Common myeloid progenitor, CD34-positive (primary cell): ENCODE measurements at places on chromosomes 13 and 19.

DNA sequence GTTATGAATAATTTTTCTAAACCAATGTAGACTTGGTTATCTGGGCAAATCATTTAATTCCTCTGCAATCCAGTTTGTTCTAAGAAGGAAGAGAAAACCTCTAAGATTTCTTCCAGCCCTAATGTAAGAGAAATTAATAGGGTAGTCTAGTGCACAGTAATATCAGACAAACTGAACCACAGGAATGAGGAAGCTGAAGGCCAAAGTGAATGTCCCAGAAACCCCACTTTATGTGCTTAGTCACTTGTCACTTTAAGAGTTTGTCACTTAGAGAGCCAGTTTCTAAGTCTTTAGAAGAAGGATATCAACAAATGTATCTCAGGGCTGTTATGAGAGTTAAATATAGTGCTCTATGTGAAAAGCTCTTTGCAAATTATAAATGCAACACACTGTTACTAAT lies 750.6 kb downstream of the DIAPH3 start:
- peak; percentile 39 for DNase-seq

DNA sequence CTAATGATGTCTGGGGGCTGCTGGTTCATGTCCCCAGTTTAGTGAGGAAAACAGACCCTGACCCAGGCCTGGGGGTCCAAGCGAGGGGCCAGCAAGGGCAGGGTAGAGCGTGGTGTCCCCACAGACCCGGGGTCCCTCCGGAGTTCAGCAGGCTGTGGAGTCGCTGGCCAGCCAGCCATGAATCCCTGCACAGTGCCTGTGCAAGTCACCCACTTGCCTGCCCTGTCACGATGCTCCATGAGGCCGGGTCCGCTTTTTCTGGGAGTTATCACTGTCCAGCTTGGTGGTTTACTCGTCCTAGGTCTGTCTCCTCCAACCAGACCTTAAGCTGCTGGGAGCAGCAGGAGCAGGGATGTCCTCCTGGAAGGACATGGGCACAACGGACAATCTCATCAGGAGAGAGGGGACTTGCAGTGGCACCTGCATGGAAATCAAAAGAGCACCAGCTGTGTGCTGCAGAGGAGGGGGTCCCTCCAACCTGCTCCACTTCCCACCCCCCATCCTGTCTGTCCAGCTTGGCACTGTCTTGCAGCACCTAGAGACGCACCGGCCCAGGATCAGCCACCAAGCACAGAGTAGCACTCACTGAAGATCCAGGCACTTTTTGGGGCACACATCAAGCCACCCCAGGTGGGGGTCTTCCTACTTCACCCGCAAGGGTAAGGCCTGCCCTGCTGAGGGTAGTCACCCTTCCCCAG lies 121.8 kb downstream of the URI1 start:
- no peak for DNase-seq

GRCh38 chr19:49094505-49095482 lies 9.5 kb downstream of the SNRNP70 start:
- DNase-seq = no peak

DNA sequence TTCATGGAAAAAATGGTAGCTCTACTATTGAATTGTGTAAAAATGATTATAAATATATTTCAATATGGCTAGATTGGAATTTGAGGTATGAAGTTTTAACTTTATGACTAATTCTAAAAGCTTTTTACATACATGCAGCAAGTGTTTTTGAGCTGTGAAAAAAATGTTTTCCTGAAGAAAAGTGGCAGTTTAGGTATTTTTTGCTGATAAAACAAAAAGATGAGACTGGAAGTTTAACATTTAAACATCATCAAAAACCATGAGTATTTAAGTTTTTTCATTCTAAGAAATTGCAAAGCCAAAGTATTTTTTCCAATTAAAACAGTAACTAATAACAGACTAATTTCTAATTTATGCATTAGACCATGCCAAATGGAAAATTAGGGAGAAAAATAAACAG lies 751.1 kb downstream of the FGF9 start:
- DNase-seq = no peak

DNA sequence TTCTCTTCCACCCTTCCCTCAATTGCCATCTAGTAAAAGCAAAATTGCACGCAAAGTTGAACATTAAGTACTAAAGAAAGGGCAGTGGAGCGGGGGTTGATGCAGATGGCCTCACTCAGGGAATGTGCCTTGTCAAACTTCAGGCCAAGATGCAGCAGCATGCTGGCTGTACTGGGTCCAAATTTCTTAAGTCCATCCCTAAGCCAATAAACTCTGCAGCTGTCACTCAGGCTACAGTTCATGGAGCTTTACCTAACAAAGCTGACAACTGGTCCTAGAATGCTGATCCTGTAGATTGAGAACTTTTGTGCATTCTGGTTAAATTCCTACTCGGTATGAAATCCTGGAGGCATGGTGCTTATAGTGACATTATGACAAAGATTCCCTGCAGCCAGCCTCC lies 88.4 kb downstream of the FOXO1 start:
- no peak for DNase-seq

DNA sequence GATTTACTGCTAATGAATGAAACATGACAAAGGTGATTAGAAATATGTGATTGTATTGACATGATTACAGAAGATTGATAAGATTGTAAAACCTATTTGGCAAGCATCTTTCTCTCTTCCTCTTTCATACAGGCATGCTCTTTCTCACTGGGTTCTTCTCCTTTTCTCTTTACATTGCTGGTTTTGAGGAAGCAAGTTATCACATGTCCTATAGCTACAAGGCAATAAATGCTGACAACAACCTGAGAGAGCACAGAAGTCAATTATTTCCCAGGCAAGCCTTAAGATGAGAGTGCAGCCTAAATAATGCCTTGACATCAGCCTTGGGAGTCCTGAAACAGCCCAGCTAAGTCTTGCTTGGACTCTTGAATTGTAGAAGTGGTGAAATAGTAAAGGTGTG lies 875.0 kb downstream of the SLITRK1 start:
- peak; percentile 74 for DNase-seq

DNA sequence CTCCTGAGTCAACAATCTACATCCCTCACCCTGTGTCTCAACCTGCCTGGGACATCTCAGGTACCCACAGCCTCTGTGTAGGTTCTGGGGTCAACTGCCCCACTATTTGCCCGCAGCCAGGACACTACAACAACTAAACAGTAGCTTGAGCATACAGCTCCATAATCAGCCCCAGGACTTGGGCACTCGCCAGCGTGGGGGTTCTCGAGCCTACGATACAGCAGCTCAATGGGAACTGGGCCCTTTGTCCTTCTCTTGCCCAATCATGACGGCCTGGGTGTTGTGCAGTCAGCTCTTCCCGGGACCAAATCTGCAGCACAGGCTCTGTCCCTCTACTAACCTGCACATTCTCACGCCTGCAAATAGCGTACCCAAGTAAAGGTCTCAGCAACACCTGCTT lies 1.3 kb downstream of the ZNF180 start:
- DNase-seq = no peak

DNA sequence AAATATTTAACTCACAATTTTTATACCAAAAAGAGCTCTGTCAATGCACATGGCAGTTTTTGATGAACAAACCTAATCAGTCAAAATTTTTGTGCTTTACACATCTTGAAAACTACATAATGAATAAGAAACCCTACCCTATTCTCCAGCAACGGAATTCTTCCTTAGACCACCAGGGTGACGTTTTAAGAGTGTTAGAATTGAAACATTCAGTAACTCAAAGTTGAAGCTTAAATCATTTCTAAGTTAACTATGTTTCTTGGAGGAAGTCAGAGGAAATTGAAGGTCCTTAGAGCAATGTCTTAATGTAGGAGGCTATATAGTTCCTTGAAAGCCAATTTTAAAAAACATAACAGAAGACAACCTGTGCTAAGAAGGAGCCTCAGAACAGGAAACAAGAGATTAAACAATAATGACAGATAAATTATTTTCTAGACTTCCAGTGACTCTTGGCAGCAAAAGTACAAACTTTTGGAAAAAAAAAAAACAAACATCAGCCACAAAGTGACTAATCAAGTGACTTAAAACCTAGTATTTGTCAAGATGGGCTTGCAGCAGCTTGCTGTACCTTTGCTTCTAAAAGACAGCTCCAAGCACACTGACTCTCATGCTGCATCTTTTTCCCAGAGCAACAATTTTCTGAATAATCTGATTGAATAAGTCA lies 6.2 kb downstream of the SPRY2 start:
- peak; percentile 33 for DNase-seq

GRCh38 chr19:49666120-49666444 lies 349 bp downstream of the BCL2L12 start:
- no peak for DNase-seq

GRCh38 chr19:5572556-5573286 lies 5.0 kb upstream of the TINCR start:
- no peak for DNase-seq

- DNase-seq = no peak
Measured at GRCh38 chr19:50898018-50898417, 13.2 kb downstream of the KLK4 start.

DNA sequence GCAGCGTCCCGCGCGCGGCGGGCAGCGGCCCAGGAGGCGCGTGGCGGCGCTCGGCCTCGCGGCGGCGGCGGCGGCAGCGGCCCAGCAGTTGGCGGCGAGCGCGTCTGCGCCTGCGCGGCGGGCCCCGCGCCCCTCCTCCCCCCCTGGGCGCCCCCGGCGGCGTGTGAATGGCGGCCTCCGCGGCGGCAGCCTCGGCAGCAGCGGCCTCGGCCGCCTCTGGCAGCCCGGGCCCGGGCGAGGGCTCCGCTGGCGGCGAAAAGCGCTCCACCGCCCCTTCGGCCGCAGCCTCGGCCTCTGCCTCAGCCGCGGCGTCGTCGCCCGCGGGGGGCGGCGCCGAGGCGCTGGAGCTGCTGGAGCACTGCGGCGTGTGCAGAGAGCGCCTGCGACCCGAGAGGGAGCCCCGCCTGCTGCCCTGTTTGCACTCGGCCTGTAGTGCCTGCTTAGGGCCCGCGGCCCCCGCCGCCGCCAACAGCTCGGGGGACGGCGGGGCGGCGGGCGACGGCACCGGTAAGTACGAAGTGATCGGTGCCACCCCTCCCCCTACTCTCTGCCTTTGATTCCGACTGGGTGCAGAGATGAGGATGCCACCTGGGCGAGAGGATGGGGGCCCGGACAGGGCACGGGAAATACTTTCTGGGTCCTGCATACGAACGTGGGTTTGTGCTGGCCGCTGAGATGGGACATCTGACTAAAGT lies 874 bp downstream of the TRIM28 start:
- DNase-seq = no peak

DNA sequence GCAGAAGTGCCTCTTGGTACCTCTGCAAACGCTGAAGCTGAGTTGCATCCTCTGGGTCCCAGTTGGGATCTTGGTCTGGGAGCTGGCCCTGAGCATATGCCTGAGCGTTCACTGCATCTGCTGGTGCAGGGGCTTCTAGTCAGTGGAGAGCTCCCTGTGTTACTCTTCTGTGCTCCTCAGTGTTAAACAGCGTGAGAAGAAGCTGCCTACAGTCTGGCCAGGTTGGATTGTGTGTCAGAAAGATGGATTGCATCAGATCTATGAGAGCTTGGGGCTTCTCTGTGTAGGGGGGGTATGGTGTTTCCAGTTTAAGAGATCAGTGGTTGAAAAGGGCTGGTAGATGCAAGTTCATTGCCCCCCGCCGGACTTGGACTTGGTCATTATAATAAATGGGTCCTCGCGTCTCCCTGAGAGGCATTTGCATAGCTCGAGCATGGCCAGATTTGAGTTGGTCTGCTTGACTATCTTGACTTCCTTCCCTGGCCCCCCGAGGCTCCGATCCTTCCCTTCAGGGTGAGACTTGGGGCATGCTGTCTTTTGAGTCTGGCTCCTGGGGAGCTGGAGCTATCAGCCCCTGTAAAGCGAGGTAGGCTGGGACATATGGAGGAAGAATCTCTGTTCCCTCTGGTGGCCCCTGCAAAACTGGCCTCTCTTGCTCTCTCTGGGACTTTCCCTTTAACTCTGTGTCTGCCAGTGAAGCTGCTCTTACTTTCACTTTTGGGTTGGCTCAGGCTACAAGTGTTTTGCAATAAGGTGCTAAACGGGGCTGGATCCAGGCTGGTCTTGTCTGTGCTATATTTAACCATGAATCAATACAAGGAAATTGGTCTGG lies 52.9 kb downstream of the OR10H4 start:
- DNase-seq = peak; percentile 61

GRCh38 chr13:23934520-23934919 lies 37.2 kb upstream of the C1QTNF9B start:
- DNase-seq = no peak

DNA sequence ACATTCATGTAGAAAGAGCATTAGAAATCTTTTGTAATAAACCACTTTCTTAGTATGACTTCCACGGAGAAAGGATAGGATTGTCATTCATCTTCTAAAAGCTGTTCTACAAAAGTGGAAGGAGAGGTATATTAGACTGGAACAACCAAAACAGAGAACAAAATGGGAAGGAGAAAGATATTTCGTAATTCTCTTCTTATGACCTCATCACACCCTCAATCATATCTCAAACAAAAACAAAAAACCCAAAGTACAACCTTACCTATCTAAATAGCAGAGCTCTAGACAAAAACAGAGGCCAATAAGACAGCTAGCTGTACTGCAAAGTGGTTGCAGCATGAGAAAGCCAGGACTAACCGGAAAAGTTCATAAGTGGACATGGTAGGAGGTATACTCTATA lies 46.3 kb downstream of the DACH1 start:
- no peak for DNase-seq

- DNase-seq = peak; percentile 84
Measured at GRCh38 chr19:3284759-3285646, 60.5 kb downstream of the CELF5 start.

DNA sequence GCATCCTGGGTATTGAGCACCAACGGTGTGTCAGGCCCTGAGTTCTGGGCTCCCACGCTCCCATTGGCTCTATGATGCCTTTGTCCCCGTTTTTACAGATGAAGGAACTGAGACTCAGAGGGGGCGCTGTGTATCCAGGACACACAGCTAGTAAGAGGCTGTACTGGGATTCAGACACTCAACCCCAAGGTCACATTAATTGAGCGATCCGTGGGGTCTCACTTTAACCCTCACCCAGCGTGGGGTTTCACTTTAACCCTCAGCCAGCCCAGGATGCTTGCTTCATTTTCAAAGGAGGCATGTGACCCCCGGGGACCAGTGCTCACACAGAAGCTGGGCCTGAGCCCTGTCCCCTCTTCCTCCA lies 42.6 kb downstream of the CYP4F22 start:
- no peak for DNase-seq

DNA sequence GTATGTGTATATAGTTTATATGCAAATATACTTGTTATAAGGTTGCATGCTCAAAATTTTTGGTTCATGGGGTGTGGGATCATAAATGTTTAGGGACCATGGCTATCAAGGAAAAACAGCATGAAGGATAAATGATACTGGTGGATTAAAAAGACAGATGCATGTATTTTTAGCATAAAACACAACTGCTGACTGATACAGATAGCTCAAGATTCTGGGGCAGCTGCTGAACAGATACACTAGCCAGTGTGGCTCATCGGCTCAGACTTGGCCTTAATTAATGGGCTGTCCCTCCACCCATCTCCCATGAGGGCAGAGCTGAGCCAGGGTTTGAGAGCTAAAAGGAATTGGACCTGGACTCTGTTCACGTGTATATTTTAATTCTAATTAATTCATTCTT lies 11.4 kb downstream of the ALOX5AP start:
- DNase-seq = no peak
